ENCODE measurements at places on chromosomes 3 and 15.

DNA sequence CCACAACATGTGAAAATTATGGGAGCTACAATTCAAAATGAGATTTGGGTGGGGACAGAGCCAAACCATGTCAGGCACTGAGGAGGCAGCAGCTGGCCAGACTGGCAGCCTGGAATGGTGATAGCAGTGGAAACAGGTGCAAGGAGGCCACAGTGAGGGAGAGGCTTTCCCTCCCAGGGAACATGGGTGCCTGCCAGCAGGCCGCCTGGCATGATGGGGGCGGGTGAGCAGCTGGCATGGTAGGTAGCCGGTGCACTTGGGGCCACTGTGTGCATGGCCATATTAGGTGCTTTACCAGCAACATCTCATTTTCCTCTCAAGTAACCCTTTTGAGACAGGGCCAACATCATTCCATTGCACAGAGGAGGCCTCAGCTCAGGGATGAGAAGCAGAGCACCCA is 18.3 kb upstream of the MRPS22 start:
- no peak overlapping the region for H3K27ac ChIP-seq
- no peak overlapping the region for H3K4me3 ChIP-seq
- H3K4me1 ChIP-seq = no peaks in the 10 kb centered on the region
- no peaks in the 10 kb centered on the region for H3K36me3 ChIP-seq
- H3K27me3 ChIP-seq = no peaks in the 10 kb centered on the region

DNA sequence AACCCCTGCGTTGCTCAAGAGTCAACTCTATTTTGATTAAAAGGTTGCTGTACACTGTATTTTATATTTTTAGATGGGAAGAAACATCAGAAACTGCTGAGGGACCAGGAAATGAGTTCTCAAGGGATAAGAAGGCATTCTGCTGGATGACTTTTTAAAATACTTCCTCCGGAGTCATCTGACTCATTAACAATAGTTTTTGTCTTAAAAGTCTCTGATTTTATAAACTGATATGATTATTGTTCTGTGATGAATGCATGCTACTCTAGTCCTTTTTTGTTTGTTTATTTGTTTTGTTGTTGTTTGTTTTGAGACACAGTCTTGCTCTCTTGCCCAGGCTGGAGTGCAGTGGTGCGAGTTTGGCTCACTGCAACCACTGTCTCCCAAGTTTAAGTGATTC is 18.2 kb upstream of the HLTF start:
- no peak for DNase-seq
- no peaks in the 10 kb centered on the region for H3K4me1 ChIP-seq
- H3K27ac ChIP-seq = no peak overlapping the region
- H3K36me3 ChIP-seq = no peaks in the 10 kb centered on the region
- no peak overlapping the region for H3K4me3 ChIP-seq

DNA sequence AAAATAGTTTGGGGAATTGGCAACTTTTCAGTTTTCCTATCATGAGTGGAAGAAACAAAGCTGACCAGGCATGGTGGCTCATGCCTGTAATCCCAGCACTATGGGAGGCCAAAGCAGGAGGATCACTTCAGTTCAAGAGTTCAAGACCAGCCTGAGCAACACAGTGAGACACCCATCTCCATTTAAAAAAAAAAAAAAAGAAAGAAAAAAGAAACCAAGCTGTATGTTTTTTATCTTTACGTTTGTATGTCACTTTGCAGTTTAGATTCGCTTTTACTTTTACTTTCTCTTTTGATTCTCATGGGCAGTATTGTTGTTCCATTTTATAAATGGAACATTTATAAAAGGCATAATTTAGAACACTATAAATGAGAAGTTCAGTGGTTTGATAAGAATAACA is 31.2 kb upstream of the TNIK start:
- H3K27me3 ChIP-seq = no peaks in the 10 kb centered on the region
- no peak overlapping the region for H3K27ac ChIP-seq
- H3K36me3 ChIP-seq = no peaks in the 10 kb centered on the region
- DNase-seq = no peak
- H3K4me3 ChIP-seq = no peak overlapping the region

GRCh38 chr3:77040926-77041722 is 1.2 kb downstream of the ROBO2 start:
- DNase-seq = no peak
- no peaks in the 10 kb centered on the region for H3K27me3 ChIP-seq
- no peak overlapping the region for H3K4me3 ChIP-seq
- H3K36me3 ChIP-seq = no peaks in the 10 kb centered on the region

GRCh38 chr3:73687106-73688004 is 62.6 kb upstream of the PDZRN3 start:
- no peaks in the 10 kb centered on the region for H3K27me3 ChIP-seq
- H3K4me1 ChIP-seq = peaks cover 5% of the 10 kb centered on the region
- no peak overlapping the region for H3K4me3 ChIP-seq
- H3K36me3 ChIP-seq = no peaks in the 10 kb centered on the region

DNA sequence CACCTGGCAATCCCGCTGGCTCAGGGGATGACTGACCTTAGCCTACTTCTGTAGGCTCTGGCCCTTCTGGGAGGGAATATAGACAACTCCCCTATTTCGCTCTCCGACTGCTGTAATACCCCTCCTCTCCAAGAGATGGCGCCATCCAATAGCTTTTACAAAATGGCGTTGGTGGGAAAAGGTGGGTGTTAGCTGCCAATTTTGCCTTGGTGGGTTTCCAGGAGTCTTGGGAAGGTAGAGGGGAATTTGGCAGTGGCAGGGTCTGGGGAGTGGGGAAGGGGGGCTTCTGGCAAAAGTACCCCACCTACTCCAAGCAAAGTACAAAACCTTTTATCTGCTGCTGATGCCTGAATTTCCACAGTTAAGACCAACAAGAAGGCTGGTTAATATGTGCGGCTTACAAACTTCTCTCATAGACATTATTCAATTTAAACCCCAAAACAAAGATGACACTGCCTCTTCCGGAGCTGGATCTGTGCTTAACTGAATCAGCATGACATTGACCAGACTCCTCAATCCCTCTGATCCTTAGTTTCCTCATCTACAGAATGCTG is 62.1 kb downstream of the RASGRF1 start:
- H3K36me3 ChIP-seq = 0 out of 2 replicates have a peak, but pooled peaks cover 2% of the 10 kb centered on the region
- DNase-seq = peak; percentile 18
- H3K27me3 ChIP-seq = no peaks in the 10 kb centered on the region
- no peak overlapping the region for H3K4me3 ChIP-seq
- no peak overlapping the region for H3K27ac ChIP-seq

All from iPS DF 6.9 (cell line).